ENCODE measurements at places on chromosomes 4 and X. TPM values are rescaled to one million over a fixed set of nuclear protein-coding genes. Genes with fewer than 3 reads are reported as not detected.
A peak's percentile ranks its signal among the peaks of the same experiment; 100 is the strongest.

DNA sequence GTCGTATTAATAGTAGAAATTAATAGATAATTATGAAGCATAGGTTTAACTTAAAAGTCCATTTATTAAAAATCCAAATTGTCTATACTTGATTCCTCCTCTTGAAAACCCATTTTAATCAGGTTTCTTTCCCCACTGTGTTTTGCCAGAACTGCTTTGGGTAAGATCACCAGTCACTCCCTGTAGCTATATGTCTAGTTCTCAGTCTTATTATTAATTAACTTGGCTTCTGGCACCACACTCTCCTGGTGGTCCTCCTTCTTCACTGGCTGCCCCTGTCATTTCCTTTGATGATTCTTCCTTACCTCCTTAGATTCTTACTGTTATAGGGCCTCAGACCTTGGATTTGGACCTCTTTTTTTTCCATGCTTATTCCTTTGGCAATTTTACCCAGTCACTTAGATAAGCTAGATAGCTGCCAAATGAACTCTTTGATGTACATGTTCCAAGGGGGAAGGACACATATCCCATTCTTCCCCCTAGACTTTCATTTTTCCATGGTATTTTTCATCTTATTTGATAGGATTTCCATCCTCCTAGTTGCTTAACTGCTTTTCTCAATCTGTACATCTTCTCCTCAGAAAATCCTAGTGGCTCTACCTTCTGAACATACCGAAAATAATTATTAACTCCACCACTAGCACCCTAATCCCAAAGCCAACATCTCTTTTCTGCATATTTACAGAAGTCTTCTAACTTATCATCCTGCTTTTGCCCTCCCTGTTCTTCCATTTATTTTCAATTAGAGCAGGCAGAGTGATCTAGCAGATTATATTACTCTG is 24.5 kb downstream of the GIMD1 start:
- H3K27ac ChIP-seq: no peak overlapping the region
- H3K4me1 ChIP-seq: no peaks in the 10 kb centered on the region
- no peak overlapping the region for H3K4me3 ChIP-seq
- no peak for DNase-seq
- peaks cover 62% of the 10 kb centered on the region for H3K36me3 ChIP-seq

DNA sequence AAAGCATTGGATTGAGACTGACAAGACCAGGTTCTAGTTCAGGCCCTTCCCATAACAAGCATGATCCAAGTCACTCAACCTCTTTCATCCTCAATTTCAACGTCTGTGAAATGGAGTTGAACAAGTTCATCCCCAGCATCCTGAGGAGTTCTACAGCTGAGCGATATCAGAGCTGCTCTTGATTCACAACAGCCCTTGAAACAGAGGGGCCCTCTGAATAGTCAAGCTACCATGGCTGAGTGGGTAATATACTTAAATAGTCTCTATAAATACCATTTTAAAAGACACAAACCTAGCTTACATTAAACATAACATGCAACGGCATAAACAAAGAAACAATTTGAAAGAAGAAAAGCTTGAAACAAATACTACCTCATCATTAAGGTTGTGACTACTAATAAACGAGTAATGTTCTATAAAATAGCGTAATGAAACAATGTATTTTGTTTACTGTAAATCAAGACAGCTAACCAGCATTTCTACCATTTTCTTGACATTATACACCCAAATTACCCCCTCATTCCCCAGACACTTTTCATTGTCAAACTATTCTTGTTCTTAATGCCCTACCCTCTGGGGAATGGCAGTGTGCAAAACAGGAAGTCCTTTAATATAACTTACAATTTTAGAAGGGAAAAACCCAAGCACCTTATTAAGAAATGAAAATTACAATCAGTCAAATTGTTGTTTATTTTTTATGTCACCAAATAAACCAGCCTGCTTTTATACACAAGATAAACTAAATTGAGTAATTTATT is 202.3 kb downstream of the PARM1 start:
- no peaks in the 10 kb centered on the region for H3K36me3 ChIP-seq
- H3K27me3 ChIP-seq: no peaks in the 10 kb centered on the region
- no peaks in the 10 kb centered on the region for H3K4me1 ChIP-seq
- no peak for DNase-seq
- H3K4me3 ChIP-seq: no peak overlapping the region

DNA sequence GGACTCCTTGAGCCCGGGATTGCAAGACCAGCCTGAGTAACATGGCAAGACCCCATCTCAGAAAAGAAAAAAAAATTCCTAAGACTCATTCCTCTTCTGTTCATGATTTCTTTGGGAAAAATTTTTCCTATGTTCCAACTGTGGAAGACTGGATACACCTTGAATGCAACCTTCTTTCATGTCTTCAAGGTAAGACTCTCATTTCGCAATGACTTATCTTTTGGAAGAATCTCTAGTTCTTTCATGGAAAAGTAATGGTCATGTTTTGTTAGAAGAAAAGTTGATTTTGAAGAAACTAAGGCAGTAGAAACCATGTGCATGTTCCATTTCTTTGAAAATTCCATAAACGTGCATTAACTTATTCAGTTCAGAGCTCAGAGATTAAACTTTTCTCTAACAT is 26.0 kb upstream of the BBS12 start:
- H3K4me3 ChIP-seq: no peak overlapping the region
- H3K27ac ChIP-seq: no peak overlapping the region
- no peak for DNase-seq
- H3K36me3 ChIP-seq: no peaks in the 10 kb centered on the region
- no peaks in the 10 kb centered on the region for H3K27me3 ChIP-seq
- H3K4me1 ChIP-seq: no peaks in the 10 kb centered on the region

- no peaks in the 10 kb centered on the region for H3K4me1 ChIP-seq
- DNase-seq: no peak
- no peak overlapping the region for H3K27ac ChIP-seq
- H3K36me3 ChIP-seq: no peaks in the 10 kb centered on the region
- H3K4me3 ChIP-seq: peak overlapping the region; percentile 83
- H3K27me3 ChIP-seq: no peaks in the 10 kb centered on the region
Measured at GRCh38 chrX:106612393-106612763, 600 bp downstream of the RADX start.

HTR2C gene
- not detected for total RNA-seq

DNA sequence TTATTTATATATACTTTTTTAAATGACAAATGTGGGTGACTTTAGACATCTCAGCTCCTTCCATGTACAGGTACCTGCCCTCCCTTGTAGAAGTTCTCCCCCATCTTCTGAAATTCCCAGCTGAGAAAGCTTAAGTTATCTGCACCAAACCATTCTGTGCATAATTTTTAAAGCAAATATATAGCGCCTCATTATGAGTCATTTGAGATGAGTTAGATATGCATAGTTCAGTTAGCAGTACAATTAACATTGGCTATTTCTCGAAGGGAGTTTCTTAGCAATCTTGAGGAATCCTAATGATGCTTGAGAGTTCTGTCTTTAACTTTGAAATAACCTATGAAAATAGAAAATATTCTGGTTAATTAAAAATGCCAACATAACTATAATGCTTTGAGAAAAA is 19.4 kb upstream of the UFSP2 start:
- no peak overlapping the region for H3K4me3 ChIP-seq
- no peaks in the 10 kb centered on the region for H3K36me3 ChIP-seq
- peaks cover 3% of the 10 kb centered on the region for H3K27me3 ChIP-seq
- no peaks in the 10 kb centered on the region for H3K4me1 ChIP-seq
- H3K27ac ChIP-seq: no peak overlapping the region

All from CD4-positive, alpha-beta T cell (primary cell).